ENCODE measurements at places on chromosomes 1 and 21.

- H3K27me3 ChIP-seq: no peaks in the 10 kb centered on the region
- no peaks in the 10 kb centered on the region for H3K4me1 ChIP-seq
- H3K36me3 ChIP-seq: no peaks in the 10 kb centered on the region
- H3K27ac ChIP-seq: no peak overlapping the region
Observed at GRCh38 chr1:105872817-105873216, 1183.7 kb upstream of the PRMT6 start.

GRCh38 chr1:210922666-210923065 lies 211.3 kb downstream of the KCNH1 start:
- no peaks in the 10 kb centered on the region for H3K27me3 ChIP-seq
- H3K27ac ChIP-seq: no peak overlapping the region
- no peaks in the 10 kb centered on the region for H3K4me1 ChIP-seq
- no peaks in the 10 kb centered on the region for H3K36me3 ChIP-seq
- no peak overlapping the region for H3K4me3 ChIP-seq

- no peaks in the 10 kb centered on the region for H3K27me3 ChIP-seq
- H3K27ac ChIP-seq: no peak overlapping the region
- H3K4me3 ChIP-seq: no peak overlapping the region
Observed at GRCh38 chr1:41465741-41466140, 18.7 kb downstream of the EDN2 start.

DNA sequence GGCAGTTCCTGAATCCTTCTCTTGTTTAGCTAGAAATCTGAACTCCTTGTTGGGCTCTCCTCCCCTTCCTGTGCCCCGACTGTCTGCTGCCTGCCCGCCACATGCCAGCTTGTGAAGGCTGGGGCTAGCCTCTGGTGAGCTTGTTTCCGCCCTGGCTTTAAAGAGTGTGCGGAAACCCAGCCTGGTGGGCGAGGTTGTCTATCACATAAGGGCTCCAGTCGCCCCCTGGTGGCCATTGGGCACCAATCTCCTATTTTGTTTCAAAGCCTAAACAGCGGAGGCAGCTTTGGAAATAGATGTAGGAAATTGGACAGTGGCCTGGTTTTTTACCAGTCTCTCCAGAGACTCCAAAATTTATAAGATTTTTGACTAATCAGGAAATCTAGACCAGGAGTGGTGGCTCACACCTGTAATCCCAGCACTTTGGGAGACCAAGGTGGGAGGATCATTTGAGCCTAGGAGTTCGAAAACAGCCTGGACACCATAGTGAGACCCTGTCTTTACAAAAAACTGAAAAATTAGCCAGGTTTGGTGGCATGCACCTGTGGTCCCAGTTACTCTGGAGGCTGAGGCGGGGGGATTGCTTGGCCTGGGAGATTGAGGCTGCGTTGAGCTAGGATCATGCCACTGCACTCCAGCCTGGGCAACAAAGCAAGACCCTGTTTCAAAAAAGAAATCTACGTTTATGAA lies 9.8 kb downstream of the ATP8B2 start:
- H3K4me3 ChIP-seq: no peak overlapping the region
- H3K27ac ChIP-seq: no peak overlapping the region
- peak; percentile 89 for DNase-seq
- H3K27me3 ChIP-seq: no peaks in the 10 kb centered on the region
- peaks cover 7% of the 10 kb centered on the region for H3K36me3 ChIP-seq
- H3K4me1 ChIP-seq: no peaks in the 10 kb centered on the region

GRCh38 chr1:233490488-233490887 lies 123.4 kb upstream of the KCNK1 start:
- no peaks in the 10 kb centered on the region for H3K27me3 ChIP-seq
- no peaks in the 10 kb centered on the region for H3K4me1 ChIP-seq
- H3K36me3 ChIP-seq: no peaks in the 10 kb centered on the region
- H3K27ac ChIP-seq: no peak overlapping the region

GRCh38 chr1:44220001-44220751 lies 6.9 kb downstream of the DMAP1 start:
- no peak overlapping the region for H3K27ac ChIP-seq
- no peak overlapping the region for H3K4me3 ChIP-seq
- DNase-seq: no peak
- H3K36me3 ChIP-seq: peaks cover 10% of the 10 kb centered on the region
- no peaks in the 10 kb centered on the region for H3K27me3 ChIP-seq
- no peaks in the 10 kb centered on the region for H3K4me1 ChIP-seq

DNA sequence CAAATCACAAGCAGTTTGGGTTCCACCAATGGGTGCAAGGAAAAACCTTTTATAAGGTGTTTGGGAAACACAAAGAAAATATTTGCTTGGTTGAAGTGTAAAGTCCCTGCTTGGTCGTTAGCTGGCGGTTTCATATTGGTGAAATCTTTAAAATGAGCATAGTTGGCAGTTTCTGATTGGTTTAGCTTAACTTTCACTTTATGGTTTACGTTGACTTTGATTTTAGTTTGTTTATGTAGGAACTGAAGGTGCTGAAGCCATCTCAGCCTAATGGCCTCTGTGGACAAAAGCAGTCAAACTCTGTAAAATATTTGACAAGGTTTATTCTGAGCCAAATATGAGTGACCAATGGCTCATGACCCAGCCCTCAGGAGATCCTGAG lies 76.6 kb upstream of the PPM1J start:
- no peak for DNase-seq
- H3K36me3 ChIP-seq: no peaks in the 10 kb centered on the region
- H3K4me1 ChIP-seq: peaks cover 29% of the 10 kb centered on the region
- no peak overlapping the region for H3K4me3 ChIP-seq

DNA sequence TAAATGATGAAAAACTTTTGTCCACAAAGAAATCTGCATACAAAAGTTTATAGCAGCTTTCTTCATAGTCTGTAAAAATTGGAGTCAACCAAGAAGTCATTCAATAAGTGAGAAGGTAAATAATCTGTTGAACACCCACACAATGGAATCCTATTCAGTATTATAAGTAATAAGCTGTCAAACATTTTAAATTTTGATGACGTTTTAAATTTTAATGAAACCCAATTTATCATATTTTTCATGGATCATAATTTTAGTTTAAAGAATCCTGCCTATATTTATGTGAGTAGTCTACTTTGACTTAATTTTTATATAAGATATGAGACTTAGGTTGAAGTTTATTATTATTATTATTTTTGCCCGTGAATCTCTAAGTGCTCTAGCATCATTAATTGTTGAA lies 20.0 kb downstream of the OR10J1 start:
- no peak overlapping the region for H3K27ac ChIP-seq
- H3K27me3 ChIP-seq: no peaks in the 10 kb centered on the region
- no peak overlapping the region for H3K4me3 ChIP-seq
- no peaks in the 10 kb centered on the region for H3K4me1 ChIP-seq

DNA sequence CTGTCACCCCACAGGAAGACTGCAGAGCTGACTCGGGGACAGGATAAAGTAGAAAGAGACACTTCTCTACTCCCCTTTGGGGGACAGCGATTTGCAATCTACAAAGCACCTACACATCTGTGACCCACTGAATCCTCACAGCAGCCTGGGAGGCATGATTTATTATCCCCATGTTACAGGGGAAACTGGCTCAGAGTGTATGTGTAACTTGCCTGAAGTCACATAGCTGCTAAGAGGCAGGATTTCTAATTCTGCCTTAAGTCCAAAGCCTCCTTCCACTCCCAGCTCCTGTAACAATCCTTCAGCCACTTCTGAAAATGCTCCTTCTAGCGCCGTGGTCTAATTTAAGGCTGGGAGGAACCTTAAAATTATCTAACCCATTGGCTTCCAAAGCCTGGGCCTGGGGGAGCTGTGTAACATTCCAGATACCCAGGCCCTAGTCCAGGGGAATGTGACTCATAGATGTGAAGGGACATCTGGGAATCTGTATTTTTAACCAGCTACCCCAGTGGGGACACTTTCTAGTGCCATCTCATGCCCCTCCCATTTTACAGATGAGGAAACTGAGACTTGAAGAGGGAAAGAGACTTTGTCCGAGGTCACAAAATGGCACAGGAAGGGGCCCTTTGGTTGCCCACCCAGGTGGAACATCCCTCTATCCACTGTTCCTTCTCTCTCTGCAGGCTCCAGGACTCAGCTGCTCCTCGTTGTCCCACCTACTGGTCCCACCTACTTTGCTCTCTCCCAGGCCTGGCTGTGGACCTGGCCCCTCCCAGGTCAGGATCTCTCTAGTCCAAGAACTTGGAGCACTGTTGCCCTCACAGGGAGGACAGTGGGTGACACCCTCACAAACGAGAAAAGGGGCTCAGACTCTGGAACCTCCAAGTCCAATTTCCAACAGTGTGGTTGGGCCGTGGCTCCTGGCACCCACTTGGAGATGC lies 48.9 kb downstream of the AHDC1 start:
- peaks cover 2% of the 10 kb centered on the region for H3K36me3 ChIP-seq
- H3K27ac ChIP-seq: no peak overlapping the region

GRCh38 chr1:148367596-148367995 lies 115.5 kb downstream of the PPIAL4G start:
- no peaks in the 10 kb centered on the region for H3K4me1 ChIP-seq
- H3K27me3 ChIP-seq: no peaks in the 10 kb centered on the region
- H3K27ac ChIP-seq: no peak overlapping the region
- H3K36me3 ChIP-seq: no peaks in the 10 kb centered on the region
- no peak overlapping the region for H3K4me3 ChIP-seq

DNA sequence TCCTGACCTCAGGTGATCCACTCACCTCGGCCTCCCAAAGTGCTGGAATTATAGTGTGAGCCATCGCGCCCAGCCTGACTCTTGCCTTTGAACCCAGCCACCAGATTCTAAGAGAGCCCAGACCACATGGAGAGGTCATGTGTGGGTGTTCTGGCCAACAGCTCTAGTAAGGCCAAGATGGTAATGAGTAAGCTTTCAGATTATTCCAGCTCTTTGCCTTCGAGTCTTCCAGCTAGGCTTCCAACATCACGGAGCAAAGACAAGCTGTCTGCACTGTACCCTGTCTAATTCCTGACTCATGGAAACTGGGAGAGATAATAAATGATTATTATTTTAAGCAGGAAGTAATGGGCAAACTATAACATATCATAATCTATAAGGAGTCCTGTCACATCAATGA lies 14.8 kb upstream of the ZFP69B start:
- no peaks in the 10 kb centered on the region for H3K36me3 ChIP-seq
- no peaks in the 10 kb centered on the region for H3K4me1 ChIP-seq
- no peak for DNase-seq
- H3K27me3 ChIP-seq: no peaks in the 10 kb centered on the region

GRCh38 chr1:14630986-14631385 lies 32.5 kb downstream of the KAZN start:
- no peak overlapping the region for H3K4me3 ChIP-seq
- no peaks in the 10 kb centered on the region for H3K36me3 ChIP-seq
- no peaks in the 10 kb centered on the region for H3K27me3 ChIP-seq
- H3K27ac ChIP-seq: no peak overlapping the region
- no peak for DNase-seq

- H3K27me3 ChIP-seq: no peaks in the 10 kb centered on the region
- H3K4me1 ChIP-seq: peaks cover 6% of the 10 kb centered on the region
- no peaks in the 10 kb centered on the region for H3K36me3 ChIP-seq
- no peak for DNase-seq
Observed at GRCh38 chr1:110483308-110483685, 32.3 kb downstream of the PROK1 start.

- no peaks in the 10 kb centered on the region for H3K4me1 ChIP-seq
- H3K27ac ChIP-seq: no peak overlapping the region
- H3K4me3 ChIP-seq: no peak overlapping the region
- peak; percentile 61 for DNase-seq
Observed at GRCh38 chr1:221664253-221664652, 77.6 kb downstream of the DUSP10 start.

DNA sequence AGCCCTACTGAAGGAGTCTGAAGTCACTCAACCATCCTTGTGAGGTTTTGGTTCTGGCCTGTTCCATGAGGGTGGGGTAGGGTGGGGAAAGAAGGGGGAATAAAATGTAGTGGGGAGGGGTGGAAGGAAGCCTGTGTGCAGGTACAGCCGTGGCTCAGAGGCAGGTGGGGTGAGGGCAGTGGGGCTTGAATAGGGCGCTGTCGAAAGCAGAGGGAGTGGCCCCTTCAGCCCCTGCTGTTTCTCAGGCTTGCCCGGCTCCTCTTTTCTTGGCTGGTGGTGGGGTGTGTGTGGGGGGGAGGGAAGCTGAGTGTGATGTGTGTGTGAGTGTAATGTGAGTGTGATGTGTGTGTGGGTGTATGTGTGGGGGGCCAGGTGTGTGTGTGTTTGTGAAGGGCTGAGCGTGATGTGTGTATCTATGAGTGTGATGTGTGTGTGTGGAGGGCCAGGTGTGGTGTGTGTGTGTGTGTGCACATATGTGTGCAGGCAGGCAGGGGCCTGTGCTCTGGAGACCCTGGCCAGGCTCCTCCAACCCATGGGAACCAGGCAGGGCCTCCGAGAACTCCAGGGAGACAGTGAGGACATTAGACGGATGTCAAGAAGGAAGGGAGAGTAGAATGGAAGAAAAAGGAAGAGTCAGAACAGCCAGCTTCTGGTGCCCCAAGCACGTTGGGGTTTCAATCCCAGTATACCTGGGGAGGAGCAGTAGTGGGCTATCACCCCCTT lies 9.0 kb downstream of the SOX13 start:
- peaks cover 13% of the 10 kb centered on the region for H3K4me1 ChIP-seq
- H3K27ac ChIP-seq: no peak overlapping the region
- no peak overlapping the region for H3K4me3 ChIP-seq
- DNase-seq: no peak
- H3K27me3 ChIP-seq: no peaks in the 10 kb centered on the region

DNA sequence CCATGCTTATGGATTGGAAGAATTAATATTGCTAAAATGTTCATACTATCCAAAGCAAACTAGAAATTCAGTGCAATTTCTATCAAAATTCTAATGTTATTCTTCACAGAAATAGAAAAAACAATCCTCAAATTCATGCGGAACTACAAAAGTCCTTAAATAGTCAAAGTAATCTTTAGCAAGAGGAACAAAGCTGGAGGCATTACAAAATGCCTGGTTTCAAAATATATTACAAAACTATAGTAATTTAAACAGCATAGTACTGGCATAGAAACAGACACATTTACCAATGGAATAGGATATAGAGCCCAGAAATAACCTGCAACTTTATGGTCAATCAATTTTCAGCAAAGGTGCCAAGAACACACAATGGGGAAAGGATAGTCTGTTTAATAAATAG lies 3.8 kb downstream of the CTSS start:
- no peaks in the 10 kb centered on the region for H3K27me3 ChIP-seq
- no peaks in the 10 kb centered on the region for H3K36me3 ChIP-seq
- DNase-seq: no peak
- H3K4me3 ChIP-seq: no peak overlapping the region
- H3K4me1 ChIP-seq: no peaks in the 10 kb centered on the region

DNA sequence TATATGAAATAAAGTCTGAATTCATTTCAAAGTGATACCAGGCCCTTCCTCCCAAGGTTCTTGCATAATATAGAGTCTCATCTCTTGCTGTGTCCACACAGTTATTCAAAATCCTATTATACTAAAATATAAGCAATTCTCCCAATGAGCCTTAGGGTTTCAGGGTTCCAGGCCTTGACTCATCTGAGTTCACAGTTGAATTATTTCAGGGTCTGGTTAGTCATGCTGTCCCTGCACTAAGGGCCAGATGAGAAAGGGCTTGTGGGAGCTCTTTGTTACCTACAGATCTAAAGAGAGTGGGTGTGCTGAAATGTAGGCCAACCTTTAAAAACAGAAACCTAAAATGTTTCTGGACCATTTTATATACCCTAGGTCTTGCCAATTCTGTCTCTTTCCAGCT lies 337.5 kb upstream of the LRRC7 start:
- peaks cover 2% of the 10 kb centered on the region for H3K4me1 ChIP-seq
- H3K4me3 ChIP-seq: no peak overlapping the region
- no peak overlapping the region for H3K27ac ChIP-seq
- H3K36me3 ChIP-seq: no peaks in the 10 kb centered on the region
- no peaks in the 10 kb centered on the region for H3K27me3 ChIP-seq
- DNase-seq: no peak

- H3K36me3 ChIP-seq: no peaks in the 10 kb centered on the region
- no peak overlapping the region for H3K27ac ChIP-seq
- no peak for DNase-seq
- H3K27me3 ChIP-seq: no peaks in the 10 kb centered on the region
- H3K4me1 ChIP-seq: no peaks in the 10 kb centered on the region
Observed at GRCh38 chr1:210828996-210829596, 304.9 kb downstream of the KCNH1 start.

Measured in mesendoderm (in vitro differentiated cells).